ENCODE measurements at places on chromosomes 5 and 9. TPM values are rescaled to one million over a fixed set of nuclear protein-coding genes. Genes with fewer than 3 reads are reported as not detected.

GRCh38 chr9:117548556-117548955, 133.7 kb upstream of the ASTN2 start:
- no peak for DNase-seq

DNA sequence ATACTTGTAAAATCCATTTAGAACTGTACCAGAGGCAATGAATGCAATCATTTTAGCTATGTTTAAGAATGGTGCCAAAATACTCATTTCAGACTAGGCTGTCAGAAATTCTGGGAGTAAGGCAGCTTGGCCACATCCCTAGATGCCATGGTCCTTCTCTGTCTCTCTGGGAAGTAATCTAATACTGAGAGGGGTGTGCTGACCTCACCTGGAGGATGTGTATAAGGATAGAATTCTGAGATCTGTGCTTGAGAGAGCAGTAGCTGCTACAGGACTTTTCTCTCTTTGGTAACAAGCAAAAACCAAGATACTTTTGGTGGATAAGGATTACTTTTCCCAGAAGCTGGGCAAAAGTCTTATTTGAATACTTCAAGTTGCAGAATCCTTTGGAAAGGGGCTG, 68.1 kb upstream of the MRPS30 start:
- DNase-seq: no peak

DNA sequence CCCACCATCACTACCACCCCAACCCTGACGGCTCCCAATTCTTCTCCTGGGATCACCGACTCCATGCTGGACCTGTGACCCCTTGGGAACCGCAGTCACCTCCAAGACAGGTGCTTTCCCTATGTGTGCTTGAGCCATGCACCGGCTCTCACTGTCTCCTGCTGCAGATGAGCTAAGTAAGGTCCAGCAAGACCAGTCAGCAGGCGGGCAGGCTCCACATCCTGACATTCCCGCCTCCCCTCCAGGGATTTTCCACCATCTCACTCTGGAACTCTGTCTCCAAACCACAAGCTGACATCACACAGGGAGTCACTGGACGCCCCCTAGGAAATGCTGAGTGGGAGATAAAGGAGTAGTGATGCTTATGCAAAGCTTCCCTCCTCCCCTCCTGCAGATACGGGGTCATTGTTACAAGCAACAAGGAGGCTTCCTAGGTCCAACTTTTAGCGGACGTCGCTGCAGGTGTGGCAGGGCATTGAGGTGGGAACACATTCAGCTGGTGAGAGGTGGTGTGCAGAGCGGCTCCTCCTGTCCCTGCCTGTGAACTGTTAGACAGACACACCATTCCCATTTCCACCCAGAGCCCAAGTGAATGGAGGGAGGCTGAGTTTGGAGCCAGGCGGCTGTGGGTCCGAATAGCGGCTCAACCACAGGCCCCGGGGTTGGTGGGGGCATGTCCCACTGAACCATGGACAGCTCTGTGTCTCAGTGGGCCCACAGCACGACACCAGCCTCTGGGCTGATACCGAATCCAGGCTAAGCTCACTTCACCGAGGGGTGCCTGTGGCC, 129.2 kb upstream of the PHYKPL start:
- DNase-seq: no peak

- DNase-seq: no peak
Measured at GRCh38 chr5:158976035-158976434, 123.7 kb downstream of the EBF1 start.

- no peak for DNase-seq
Measured at GRCh38 chr9:15576350-15577050, 23.7 kb downstream of the CCDC171 start.

DNA sequence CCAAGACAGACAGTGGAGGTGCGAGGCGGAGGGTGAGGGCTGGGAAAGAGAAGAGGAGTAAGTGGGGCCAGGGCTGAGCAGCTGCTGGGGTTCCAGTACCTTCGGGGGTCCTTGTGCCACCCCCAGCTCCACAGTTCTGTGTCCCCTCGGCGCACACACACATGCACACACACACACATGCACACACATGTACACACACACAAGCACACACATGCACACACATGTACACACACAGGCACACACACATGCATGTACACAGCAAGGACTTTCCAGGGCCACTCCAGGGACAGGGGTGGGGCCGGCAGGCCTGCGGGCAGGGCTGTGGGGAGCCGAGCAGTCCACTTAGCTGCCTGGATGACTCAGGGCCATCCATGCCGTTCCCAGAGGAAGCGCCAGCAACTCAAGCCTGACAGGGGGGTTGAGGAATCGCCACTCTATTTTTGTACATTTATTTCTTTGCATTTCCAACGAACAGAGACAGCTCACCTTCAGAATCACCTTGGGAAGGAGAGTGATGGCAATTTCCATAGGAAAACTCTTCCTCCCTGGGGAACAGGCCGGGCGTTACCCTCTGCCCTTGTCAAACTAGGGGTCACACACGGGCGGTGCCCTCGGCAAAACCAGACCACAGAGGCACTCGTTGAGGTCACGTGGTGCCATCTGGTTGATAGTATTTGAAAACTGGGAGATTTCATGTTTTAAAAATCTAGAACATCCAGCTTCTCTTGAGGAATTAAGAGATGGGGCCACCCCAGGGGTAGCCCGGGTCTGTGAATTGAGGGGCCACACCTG, 135.7 kb downstream of the ADAMTS2 start:
- no peak for DNase-seq

DNA sequence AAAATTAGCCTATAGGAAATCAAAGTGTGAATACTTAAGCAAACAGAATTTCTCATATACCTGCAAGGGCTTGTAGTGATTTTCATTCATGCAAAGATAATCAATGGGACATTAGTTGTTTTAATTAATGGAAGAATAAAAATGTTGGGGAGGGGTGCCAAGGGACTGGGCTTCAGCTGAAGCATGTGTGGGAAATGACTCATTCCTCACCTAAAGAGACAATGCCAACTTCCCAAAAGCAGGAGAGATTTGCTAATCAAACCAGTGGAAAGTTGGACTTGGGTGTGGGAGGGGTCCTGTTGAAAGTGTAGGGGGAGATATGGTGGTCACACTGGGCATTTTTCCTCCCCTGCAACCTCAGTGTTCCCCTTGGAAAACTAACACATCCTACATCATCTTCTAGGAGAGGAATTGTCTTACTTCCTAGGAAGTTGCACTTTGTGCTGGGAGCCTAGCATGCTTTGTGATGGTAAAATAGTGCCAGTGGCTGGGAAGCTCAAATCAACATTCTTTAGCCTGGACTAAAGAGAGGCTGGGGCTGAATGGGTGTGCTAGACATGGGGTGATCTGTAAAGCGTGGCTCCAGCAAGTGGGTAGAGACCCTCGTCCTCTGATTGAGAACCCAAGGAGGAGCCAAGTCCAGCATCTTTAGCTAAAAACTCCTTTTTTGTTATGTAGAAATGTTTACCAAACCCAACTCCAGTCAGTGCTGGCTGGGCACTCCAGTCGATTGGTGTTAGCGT, 6.4 kb upstream of the LHX2 start:
- no peak for DNase-seq

DNA sequence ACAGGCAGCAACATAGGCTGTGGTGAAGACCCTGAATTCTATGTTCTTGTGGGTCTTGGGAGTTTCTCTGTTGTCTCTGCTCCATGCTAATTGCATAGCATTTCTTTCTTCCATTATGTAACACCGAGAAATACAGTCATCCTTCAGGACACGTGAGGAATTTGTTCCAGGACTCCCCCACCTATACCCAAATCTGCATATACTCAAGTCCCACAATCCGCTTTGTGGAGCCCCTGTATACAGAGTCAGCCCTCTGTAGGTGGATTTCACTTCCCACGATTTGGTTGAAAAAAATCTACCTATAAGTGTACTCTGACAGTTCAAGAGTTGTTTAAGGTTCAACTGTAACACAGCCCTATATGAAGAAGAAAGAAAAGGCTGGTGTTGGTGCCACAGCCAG, 22.1 kb downstream of the ANKRD33B start:
- DNase-seq: no peak

DNA sequence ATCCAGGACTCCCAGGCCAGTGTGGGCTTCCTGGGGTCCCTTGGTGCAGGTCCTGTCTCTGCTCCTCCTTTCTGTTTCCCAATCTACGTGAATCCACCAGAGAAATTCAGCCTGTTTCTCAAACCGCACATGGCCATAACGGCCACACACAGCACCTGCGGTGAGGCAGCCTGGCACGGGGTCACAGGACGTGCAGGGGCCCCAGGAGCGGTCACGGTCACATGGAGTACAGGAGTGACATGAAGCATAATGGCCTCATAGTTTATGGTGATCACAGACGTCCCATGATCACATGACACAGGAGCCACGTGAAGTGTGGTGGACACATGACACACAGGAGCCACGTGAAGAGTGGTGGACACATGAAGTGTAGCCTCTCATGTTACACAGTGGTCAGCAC, 248.5 kb upstream of the IRX4 start:
- DNase-seq: no peak

- DNase-seq: peak; percentile 68
Measured at GRCh38 chr5:86968301-86968753, 299.4 kb upstream of the RASA1 start.

GRCh38 chr5:55276771-55277170, 30.7 kb downstream of the DHX29 start:
- no peak for DNase-seq

DNA sequence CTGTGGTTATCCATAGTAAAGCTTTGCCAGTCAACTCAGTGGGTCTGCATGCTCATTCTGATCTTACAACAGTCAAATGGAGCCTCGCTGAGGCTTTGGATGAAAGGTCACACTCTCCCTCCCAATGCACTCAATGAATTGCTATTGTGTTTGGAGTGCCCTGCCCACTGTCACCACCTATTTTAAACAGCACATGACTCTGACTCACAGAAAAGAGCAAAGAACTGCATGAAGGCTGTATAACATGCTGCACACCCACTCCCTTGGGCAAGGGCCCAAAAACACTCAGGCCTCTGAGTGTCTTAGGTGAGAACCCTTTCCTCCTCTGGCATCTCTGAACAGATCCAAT, 118.7 kb upstream of the CCDC112 start:
- DNase-seq: no peak

GRCh38 chr5:137752905-137753690, 1.1 kb downstream of the HNRNPA0 start:
- DNase-seq: peak; percentile 80

DNA sequence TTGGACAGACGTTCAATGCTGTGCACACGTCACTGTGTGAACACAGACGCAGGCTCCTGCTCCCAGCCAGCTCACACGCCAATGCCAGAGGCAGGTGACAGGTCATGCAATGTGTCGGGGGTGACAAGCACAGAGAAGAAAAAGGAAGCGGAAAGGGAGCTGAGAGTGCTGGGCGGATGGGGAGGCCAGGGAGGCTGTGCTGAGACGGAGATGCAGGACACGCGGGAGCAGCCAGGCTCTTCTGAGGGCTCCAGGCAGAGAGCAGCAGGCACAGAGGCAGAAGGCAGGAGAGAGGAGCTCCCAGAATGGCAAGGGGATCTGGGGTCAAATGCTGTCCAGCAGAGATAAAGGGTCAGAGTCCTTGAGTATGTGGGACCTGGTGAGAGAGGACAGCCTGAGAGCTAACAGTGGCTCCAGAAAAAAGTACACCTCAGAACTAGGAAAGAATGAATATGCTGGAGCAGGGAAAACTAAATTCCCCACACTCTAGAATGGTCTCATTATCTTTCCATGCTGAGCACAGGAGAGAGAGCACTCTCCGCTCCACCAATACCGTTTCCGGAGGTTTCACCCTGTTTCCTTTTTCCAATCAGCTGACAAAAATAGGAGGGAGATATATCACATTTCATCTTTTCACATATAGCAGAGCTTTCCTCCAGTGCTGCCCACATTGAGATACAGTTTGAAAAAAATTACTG, 32.8 kb upstream of the NSMF start:
- no peak for DNase-seq

DNA sequence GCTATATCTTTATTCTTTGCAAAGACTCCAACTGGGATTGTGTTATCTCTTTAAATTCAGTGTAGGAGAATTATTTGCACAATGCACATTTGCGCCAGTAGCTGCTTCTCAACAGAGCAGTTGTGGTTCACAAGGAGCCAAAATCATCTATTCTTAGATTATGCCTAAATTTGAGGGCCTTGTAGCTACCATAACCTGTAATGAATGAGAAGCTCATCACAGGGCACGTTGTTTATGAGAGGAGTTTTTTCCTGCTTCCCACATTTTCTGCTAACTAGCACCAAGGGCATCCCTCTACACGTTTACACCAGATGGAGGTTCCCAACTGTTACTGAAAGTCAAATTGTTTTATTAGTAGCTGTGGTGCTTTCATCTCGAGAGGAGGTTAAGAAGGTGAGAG, 322.4 kb downstream of the TMEM161B start:
- no peak for DNase-seq

- DNase-seq: no peak
Measured at GRCh38 chr5:111083323-111083722, 8.8 kb upstream of the WDR36 start.

- DNase-seq: no peak
Measured at GRCh38 chr9:97529363-97530076, 28.1 kb downstream of the TMOD1 start.

GRCh38 chr9:28289746-28290145, 716.5 kb upstream of the C9orf72 start:
- no peak for DNase-seq

DNA sequence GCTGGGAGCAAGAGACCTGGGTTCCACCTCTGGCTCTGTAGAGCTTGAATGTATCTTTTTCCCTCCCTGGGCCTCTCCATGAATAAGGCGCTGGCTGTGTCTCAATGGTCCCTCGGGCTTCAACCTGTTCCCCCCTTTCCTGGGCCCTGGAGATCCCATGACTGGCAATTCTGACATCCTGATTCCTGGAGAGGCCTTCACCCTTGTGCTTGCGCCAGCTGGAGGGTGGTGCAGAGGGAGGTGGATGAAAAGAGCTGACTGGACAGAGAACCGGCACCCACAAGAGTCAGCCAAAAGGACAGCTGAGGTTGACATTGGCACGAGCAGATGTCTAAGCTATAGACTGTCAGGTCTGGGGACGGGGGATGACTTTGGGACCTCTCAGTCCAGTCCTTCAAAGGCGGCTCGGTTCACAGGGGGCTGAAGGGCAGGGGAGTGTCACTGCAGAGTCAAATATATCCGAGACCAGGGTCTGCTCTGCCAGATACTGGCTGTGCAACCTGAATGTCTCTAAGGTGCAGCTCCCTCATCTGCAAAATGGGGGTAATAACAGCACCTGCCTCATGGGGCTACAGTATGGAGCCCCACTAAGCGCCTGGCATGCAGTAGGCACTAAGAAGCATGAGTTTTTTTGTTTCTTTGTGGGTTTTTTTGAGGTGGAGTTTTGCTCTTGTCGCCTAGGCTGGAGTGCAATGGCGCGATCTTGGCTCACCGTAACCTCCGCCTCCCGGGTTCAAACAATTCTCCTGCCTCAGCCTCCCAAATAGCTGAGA, 13.8 kb downstream of the DNM1 start:
- no peak for DNase-seq

- no peak for DNase-seq
Measured at GRCh38 chr5:133287500-133287899, 235.7 kb downstream of the HSPA4 start.

GRCh38 chr9:18610956-18611355, 137.0 kb downstream of the ADAMTSL1 start:
- no peak for DNase-seq

GRCh38 chr9:116733010-116733641, 46.0 kb downstream of the TRIM32 start:
- DNase-seq: no peak

The PFDN1 gene
- 67.2 TPM for total RNA-seq

The ZBTB5 gene
- 9.1 TPM for total RNA-seq

The SH2D3C gene
- total RNA-seq: 11.0 TPM

The NXNL2 gene
- not detected for total RNA-seq

The PCDHGA12 gene
- total RNA-seq: 6.2 TPM

The MEIKIN gene
- not detected for total RNA-seq
